Activated CD4-positive, alpha-beta T cell treated with anti-CD3 and anti-CD28 coated beads for 24 hours (primary cell): ENCODE measurements at places on chromosomes 12 and 14.

- DNase-seq: no peak
These were observed 60.6 kb downstream of the NOC4L start for GRCh38 chr12:132204793-132205270.

DNA sequence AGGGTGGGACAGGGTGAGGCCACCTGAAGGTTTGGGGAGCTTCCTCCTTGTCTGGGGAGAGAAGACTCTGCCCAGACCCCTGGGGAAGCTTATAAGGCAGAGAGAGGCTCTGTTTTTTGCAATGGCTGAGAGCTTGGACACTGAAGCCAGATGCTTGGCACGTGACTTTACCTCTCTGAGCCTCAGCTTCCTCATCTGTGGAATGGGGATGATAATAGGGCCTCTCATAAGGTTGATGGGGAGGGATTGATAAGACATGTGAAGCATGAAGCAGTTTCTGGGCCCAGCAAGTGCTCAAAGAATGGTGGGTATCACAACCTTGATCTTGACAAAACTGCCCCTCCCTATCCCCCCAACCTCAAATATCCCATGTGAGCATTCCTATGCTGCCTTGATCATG is 195.4 kb upstream of the LHX5 start:
- no peak for DNase-seq

- DNase-seq: no peak
These were observed 31.9 kb upstream of the RASSF8 start for GRCh38 chr12:25926536-25926935.

GRCh38 chr14:78737601-78738000 is 567.4 kb downstream of the NRXN3 start:
- DNase-seq: no peak

DNA sequence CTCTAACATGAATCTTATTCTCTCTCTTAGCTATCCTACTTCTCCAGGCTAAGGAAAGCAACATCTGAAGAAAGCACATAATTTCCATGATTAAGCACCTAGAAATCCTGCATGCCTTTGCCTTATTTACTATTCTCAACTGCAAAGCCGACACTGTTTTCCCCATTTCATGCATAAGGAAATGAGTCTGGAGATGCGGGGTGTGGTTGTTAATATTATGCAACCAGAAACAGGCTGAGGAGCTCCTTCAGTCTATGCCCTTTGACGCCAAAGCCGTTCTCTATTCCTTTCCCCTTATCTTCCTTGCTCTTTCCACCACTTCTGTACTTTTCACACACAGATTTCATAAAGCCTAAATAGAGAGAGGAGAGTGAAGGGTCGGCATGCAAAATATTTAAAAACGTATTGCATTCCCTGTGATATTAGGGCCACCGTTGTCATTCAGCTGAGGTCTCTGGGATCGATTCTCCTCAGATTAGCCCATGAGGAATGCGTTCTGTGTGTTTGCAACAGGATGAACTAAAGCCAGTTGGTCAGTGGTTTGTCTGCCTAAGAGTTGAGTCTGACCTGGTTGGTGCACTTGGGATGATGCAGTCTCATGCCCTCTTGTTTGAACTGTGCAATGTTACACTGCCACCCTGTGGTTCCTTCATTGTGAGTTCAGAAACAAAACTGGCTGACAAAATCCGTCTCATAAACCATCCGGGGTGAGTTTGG is 53.1 kb upstream of the PLEKHG7 start:
- DNase-seq: peak; percentile 56

GRCh38 chr14:57869617-57870016 is 3.7 kb upstream of the SLC35F4 start:
- DNase-seq: no peak

- DNase-seq: no peak
These were observed 16.6 kb upstream of the CLEC2A start for GRCh38 chr12:9948606-9949296.

- no peak for DNase-seq
These were observed 230.9 kb upstream of the LRIG3 start for GRCh38 chr12:59151243-59151642.

GRCh38 chr14:89911010-89911919 is 43.3 kb downstream of the EFCAB11 start:
- no peak for DNase-seq

DNA sequence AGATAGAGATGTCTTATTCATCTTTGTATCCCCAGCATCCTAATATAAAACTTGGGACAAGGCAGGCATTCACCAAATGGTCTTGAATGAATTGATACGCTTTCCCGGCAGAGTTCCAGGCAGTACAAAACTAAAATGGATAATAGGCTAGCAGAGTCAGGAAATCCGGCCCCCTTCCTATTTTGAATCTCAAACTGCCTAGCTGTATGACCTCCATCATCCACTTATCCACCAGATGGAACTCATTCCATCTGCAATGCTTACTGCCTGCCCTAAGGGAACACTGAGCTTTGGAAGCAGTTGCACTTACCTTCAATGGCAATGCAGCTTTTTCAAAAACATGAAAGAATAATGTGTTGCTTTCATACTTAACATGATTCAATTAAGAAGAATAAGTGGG is 43.4 kb downstream of the BDKRB1 start:
- no peak for DNase-seq

DNA sequence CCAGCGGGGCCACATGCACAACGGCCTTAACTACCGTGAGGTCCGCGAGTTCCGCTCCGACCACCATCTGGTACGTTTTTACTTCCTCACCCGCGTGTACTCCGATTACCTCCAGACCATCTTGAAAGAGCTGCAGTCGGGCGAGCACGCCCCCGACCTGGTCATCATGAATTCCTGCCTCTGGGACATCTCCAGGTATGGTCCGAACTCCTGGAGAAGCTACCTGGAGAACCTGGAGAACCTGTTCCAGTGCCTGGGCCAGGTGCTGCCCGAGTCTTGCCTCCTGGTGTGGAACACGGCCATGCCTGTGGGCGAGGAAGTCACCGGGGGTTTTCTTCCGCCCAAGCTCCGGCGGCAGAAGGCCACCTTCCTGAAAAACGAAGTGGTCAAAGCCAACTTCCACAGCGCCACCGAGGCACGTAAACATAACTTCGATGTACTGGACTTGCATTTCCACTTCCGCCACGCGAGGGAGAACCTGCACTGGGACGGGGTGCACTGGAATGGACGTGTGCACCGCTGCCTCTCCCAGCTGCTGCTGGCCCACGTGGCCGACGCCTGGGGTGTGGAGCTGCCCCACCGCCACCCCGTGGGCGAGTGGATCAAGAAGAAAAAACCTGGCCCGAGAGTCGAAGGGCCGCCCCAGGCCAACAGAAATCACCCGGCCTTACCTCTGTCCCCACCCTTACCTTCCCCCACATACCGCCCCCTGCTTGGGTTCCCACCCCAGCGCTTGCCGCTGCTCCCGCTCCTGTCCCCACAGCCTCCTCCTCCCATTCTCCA is 155.7 kb upstream of the AMIGO2 start:
- no peak for DNase-seq

- DNase-seq: no peak
These were observed 246.0 kb downstream of the ZFP36L1 start for GRCh38 chr14:68546839-68547238.

DNA sequence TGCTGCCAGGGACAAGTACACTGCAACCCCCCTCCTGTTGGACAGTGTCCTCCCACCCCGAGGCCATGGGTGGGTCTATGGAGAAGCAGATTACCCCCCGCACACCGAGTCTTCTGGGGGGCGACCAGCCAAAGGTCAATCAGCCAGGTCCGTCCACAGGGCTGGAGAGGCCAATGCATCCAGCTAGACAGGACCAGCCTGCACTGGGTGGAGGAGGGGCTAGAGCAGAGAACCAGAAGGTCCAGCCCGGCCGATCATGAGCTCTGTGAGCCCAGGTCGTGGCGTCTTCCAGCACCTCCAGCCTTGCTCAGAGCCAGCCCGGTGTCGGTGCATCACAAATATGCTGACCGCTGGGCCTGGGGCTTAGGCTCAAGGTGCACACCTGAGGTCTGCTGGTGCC is 8.2 kb upstream of the ADSS1 start:
- DNase-seq: no peak

DNA sequence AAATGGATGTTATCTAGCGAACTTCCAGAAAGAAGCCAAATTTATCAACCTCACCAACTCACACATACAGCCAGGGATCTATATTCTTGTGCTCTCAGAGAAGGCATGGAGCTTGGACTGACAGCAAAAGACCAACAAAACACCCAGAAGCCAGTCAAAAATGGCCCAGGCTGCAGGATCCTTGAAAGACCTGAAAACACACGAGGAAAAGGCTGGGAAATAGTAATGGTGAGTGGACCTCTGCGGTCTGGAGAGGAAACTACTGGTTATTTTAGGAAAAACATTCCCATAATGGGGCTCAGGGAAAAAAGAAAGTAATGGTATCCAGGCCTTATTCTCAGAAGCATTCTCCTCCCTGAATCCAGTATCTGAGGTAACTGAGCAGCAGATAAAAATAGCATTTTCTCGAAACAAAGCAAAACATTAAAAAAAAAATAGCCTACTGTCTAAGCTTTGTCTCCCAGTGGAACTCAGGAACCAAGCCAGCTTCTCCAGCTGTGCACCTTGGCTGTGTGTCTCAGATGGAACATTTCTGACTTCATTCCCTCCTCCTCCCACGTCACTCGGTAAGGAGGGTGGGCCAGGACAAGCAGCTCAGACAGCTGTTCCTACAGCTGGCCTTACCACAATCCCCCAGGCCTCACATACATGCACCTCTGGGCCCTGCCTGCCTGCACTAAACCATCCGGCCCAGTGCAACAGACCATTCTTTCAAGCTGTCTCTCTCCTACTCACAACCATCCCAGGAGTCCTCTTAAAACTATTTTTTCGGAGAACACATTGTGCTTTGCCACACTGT is 249.9 kb downstream of the DAD1 start:
- no peak for DNase-seq

GRCh38 chr14:89187501-89187900 is 229.5 kb downstream of the FOXN3 start:
- no peak for DNase-seq

DNA sequence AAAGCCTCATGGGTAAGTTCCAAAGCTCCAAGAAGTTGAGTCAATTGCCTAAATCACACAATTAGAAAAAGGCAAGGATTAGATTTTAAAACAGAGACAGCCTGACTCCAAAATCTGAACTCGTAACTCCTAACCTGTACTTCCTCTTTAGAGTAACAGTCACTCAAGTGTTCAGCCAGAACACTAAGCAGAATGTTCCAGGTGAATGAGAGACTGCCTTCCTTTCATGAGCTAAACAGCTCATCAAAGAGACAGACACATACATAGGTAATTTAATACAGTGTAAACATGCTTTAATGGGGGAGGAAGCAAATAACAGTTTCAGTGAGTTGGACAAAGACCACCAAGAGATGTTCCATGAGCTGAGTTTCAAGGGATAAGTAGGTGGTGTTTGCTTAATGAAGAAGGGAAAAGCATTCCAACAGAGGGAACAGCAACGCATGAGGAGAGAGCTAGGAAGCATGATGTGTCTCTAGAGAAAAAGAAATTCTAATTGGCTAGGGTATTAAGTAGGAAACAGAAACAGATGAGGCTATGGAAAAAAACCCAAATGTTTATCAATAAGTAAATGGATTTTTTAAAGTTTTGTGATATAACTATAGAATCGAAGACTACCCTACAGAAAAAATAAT is 403.9 kb downstream of the MED13L start:
- DNase-seq: no peak

DNA sequence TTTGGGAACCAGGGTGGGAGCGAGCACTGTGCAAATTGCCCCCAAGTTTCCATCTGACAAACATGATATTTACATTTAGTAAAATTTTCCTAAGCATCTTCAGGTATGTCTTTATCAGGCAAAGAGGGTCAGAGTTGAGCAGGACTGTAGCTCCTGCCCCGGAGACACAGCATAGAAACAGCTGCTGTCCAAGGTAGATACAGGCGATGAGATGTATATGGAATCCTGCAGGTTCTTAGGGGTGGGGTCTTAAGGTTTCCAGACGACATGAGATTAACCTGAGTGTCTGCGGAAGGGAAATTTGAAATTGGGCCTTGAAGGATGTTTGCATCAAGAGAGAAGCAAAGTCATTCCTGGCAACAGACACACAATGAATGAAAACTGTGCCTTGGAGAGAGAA is 998.8 kb downstream of the AACS start:
- DNase-seq: no peak

DNA sequence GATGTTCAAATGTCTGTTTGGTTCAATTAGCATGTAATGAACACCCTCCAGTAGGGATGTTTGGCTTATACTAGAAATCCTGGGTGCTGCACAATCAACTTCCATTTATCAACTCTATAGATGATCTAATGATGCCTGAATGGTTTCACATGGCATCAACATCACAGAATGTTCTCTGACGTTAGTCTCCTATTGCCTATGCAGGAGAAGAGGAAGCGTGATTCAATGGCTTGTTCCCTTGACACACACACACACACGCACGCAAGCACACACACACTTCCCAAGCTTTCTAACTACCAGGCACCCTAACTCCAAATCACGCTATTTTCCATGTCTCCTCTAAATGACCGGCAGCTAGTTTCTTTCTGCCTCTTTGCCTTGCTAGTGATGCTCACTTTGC is 49.3 kb downstream of the PKP2 start:
- no peak for DNase-seq

GRCh38 chr12:84128117-84128991 is 784.2 kb downstream of the SLC6A15 start:
- no peak for DNase-seq

DNA sequence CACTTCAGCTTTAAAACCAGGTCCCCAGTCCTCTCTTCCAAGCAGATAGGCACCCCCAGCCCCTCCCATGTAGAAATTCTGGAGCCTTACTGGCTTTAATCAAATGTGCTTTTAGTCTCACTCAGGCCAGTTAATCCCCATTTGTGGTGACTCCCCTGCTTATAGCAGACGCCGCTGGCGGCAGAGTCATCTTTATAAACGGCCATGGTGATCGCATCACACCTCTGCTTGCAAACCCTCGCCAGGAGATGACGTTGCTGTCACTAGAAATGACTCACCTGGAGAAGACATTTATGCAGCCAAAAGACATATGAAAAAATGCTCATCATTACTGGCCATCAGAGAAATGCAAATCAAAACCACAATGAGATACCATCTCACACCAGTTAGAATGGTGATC is 369.3 kb downstream of the VRK1 start:
- no peak for DNase-seq

- no peak for DNase-seq
These were observed 89.2 kb upstream of the TMEM263 start for GRCh38 chr12:106866426-106867080.

- no peak for DNase-seq
These were observed 455 bp downstream of the ATP6V1D start for GRCh38 chr14:67358924-67359774.

DNA sequence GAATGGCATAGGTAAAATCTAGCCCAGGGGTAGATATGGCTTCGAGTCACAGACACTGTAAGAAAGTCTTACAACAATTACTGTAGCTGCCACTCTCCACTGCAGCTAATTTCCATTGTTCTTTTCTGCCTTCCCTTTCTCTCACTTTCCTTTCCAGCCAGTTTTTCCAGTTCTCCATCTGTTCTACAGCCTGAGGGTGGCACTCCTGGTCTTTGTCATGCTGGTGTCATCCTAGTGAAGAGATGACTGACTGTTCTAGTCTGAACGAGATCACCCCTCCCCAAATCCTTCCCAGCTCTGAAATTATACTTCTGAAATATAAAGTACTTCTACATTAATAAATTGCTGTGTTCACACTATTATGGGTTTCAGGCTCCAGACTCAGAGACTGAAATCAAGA is 74.2 kb upstream of the CSRP2 start:
- DNase-seq: no peak
